Stimulated activated CD4-positive, alpha-beta T cell treated with anti-CD3 and anti-CD28 coated beads, Interleukin-2, amount 100 ng/mL, for 24 hours (primary cell): ENCODE measurements at places on chromosomes 5 and 9.

DNA sequence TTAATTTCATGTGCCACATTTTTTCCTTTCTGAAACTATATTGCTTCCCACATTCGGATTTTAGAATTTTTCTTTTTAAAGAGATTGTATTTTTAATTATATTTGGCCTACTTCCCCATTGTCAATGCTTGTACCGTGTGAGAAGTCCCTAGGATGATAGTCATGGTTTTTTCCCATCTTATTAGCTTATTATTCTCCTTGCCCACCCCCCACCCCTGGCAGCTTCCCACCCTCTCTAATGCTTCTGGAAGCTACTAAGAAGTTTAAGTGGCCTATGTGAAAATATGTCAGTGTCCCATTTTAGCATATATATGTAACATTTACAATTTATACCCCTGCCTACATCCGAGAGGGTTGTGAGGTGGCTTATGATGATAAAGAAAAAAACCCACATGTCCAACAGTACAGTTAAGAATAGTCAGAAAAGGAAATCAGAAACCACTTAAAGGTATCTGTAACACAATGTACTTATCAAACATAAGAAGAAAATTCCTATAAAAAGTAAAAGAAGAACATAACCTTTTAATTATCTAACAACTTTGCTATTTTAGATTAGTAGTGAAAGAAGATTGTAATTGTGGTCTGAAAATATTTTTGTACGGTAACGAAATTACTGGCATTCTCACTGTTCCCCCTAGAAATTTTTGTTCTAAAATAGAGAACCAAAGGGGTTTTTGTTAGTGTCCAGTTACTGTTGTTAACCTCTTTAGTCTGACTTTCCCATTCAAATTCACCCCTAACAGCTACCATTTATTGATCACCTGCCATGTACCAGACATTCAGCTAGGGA lies 62.1 kb downstream of the SLC44A1 start:
- DNase-seq, result no peak

DNA sequence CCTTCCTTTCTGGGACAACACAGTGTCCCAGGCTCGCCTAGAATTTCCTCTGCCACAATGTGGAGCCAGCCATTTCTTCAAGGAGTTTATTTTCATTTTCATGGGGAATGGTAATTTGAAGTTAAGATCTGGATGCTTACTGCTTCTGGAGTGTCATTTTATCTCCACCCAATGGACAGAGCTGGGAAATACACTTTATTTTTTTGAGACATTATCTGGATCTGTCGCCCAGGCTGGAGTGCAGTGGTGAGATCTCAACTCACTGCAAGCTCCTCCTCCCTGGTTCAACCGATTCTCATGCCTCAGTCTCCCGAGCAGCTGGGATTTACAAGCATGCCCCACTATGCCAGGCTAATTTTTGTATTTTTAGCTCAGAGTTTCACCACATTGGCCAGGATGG lies 12.7 kb upstream of the THG1L start:
- DNase-seq, result no peak

DNA sequence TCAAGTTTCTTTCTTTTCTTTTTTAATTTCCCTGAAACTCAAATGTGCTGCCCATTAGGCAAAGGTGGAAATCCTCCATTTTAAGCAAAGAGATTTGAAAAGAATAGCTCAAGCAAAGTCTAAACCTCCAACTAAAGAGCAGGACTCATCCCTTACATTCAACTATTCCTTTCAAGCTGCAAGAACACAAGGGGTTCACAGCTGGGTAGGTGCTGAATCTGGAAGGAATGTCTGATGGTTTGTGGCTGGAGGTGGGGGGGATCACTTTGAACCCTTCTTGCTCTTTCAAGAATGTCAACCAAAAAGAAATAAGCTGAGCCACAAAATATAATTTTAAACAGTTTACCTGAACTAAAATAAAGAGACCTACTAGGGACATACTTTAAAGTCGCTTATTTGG lies 375.7 kb upstream of the CDH10 start:
- DNase-seq, result no peak

GRCh38 chr5:97839341-97840086 lies 656.5 kb upstream of the RIOK2 start:
- DNase-seq, result no peak

DNA sequence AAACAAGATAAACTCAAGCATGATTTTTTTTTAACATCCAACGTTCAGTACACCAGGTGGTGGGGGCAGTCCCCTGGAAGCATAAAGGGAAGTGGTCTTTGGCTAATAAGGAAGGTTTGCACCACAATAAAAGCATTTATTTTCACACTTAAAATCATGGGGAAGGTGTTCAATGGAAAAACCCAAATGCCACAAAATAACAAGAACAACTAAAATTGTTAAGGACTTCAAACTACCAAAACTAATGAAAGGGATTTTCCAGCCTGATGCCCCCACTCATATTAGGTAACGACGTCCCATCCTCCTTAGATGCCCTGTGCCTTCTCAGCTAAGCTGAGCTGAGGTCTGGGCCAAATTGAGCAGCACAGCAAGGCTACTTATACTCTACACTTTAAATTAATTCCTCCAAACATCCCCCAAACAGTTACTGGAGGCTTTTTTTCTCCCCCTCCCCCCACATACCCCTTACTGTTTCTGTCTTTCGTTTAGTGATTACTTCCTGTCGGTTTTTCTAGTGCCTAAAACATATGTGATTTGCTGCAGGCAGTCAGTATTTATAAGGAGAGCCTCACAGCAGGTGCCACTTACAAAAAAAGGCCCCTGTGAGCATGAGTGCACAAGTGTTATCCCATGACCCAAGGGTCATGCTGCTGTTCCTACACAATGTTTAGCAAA lies 259.7 kb upstream of the ZNF608 start:
- no peak for DNase-seq

DNA sequence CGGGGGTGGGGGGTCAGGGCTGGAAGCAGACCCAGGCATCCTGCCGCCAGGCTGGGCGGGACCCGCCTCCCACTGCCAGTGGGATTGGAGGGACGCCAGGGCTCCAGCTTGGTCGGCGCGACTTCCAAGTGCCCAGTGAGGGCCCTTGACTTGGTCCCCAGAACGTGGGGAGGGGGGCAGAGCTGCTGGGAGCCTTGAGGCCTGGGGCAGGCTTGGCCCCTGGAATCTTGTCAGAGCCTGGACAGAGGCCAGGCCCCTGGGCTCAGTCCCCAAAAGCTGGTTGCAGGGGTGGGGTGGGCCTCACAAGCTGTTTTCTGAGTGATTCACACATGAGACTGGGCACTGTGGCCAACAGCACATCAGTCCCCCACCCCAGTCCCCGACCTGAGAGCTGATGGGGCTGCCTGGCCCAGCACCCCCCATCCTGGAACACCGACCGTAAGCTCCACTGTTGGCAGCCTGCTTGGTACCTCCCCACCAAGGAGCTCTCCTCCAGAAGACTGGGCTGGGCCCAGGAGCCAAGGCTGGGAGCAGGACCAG lies 526 bp downstream of the CLIC3 start:
- DNase-seq, result no peak

- no peak for DNase-seq
These were observed 107.8 kb upstream of the PRLR start for GRCh38 chr5:35338157-35338453.

DNA sequence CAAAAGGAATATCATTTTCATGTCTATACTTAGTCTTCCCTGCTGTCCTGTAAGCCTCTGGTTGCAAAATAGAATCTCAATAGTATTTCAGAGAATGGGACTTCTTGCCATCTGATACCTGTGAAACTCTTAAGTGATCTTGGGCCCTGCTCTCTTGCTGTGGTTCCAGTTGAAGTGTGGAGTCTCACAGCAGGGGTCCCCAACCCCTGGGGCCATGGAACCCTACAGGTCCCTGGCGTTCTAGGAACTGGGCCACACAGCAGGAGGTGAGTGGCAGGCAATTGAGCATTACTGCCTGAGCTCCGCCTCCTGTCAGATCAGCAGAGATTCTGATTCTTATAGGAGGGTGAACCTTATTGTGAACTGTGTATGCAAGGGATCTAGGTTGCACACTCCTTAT lies 65.9 kb downstream of the ZSWIM6 start:
- no peak for DNase-seq

GRCh38 chr5:155696362-155696761 lies 630.6 kb upstream of the SGCD start:
- DNase-seq, result no peak

DNA sequence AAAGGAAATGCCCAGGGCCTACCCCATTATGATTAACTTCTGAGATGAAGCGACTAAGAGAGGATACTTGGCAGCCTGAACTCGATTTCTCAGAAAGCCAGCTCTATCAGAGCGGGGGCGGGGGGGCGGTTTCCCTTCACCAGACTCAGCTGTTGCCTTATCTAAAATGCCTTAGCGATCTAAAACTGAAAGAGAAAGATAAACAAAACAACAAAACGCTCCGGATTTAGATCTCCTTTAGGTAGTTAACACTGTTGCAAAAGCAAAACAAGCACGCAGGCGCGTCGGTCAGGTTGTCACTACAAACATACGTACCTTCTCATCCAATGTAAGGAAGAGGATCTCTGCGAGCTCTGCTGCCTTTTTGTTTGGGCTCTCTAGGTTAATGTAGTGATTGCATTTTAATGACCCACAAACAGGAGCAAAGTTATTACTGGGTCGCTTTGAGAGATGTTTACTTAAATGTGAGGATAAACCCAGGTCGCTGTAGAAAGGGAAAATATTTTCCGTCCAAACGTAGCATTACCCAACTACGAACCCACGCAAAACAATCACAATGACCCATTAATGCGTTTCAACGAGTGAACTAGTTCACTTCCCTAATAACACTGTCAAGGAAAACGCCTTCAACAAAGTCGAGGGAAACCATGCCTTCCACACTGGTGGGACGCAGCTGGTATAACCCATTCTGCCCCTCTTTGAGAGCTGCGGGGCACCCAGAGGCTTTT lies 982 bp downstream of the EPB41L4A start:
- DNase-seq, result peak; percentile 61

DNA sequence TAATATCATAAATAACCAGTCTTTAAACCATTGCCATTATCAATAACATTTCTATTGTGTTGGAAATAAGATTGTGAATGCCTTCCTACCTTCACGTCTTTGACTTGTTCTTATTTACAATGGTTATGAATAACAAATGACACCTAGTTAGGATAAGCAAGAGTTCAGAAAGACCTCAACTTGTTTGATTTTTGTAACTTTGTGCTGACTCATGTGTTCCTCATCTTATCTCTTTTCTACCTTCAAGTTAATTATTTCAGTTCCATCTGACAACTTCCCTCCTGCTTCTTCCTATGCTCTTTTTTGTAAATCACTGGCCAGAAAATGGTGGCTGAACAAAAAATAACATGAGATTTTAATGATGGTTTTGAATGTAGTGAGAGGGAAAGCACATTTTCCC lies 538.5 kb upstream of the TUSC1 start:
- DNase-seq, result no peak

GRCh38 chr9:133104718-133105460 lies 16.2 kb downstream of the RALGDS start:
- no peak for DNase-seq

DNA sequence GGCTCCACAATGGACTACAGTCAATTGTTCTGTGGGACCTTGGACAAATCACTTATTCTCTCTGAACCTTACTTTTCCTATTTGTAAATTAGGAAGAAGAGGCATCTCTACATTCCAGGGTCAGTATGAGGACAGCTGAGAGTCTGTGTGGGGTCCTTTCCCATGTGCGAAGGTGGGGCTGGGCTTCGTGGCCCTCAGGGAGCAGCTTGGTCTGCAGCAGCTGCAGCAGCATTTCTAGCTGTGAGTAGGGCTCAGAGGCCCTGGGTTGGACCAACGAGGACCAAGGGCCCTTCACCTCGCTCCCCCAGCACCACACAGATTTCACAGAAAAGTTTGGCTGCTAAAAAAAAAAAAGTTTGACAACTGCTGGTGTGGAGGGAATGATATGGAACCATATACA lies 9.4 kb upstream of the DDX41 start:
- DNase-seq, result no peak

GRCh38 chr9:8680658-8681057 lies 881.1 kb upstream of the DMAC1 start:
- DNase-seq, result no peak

DNA sequence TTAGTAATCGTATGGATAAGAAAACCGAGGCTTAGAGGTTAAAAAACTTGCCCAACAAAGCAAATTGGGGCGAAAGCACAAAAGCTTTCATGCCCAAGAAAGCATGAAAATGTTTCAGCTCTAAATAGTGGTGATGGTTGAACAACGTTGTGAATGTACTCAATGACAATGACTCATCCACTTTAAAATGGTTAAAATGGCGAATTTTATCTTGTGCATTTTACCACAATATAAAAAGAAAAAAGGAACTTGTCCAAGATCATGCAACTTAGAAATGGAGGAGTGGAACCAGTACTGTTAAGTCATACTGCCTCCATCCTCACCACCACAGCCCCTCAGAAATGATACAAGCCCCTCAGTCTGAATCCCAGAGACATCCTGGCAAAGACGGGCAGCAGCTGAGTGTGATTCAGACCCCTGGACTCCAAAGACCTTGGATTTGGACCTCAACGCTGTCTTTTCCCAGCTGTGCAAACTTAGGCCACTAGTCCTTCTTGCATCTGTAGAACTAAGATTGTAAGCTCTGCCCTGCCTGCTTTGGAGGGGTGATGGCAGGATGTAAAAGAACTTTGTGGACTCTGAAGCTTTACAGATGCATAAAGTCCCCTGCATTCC lies 158.4 kb downstream of the GABBR2 start:
- no peak for DNase-seq

DNA sequence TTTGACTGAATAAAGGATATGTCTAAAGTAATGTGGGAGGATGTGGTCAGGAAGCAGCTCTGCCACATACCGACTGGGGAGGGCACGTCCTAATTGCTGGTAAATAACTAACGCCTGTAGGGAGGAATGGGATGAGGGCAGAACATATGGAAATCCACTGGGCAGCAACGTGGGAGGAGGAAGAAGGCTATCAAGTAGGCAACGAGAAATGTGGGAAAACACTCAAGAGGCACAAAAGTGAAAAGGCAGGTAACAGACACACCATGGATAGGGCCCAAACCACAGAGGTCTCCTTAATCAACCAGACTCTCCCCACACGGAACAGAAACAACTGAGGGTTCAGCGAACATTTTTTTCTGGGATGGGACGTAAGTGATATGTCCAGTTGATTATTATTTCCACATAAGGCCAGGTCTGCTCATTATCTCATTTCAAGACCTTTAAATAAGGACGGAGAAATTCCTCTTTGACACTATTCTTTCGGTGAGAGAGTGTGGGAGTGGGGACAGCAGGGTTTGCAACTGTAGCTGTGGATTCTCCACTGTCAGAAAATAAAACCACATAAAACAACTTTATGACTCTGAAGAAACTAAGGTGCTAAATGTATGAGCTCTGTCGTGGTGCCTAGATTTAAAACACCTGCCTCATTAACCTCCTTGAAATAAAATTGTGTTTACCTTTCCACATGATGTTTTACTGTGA lies 17.0 kb downstream of the IARS1 start:
- no peak for DNase-seq
